Fibroblast of villous mesenchyme (primary cell): ENCODE measurements at places on chromosomes 16 and 17.

DNA sequence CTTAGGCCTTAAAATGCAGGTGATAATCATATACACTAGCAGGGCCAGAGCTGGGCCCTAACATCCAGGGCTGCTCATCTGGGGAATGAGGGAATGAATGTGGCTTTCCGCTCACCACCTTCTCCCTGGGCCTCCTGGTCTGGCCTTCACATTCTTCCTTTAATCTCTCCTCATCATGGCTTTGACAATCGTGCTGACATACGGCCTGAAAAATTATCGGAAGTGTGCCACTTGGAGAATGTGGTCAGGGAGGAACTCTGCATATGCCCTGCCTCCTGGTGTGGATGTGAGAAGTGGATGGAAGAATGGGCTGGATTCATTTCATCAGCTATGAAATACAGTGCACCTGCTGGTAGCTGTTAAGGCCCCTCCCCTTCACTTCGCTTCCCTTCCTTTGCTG, 2.4 kb downstream of the WSCD1 start:
- no peak for DNase-seq

DNA sequence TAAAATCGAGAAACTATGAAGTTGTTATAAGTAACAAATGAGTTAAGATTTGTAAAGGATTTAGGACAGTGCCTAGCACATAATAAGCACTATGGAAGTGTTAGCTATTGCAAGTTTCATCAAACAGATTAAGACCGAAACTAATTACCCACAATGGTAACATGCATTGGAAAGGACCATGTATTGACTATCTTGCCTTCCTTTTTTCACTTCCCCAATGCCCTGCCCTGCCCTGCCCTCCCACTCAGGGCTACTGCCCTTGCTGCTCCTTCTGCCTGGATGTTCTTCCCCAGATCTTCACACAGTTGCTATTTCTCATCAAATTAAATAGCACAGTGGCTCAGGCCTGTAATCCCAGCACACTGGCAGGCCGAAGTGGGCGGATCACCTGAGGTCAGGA, 202.1 kb upstream of the PSMD7 start:
- no peak for DNase-seq

DNA sequence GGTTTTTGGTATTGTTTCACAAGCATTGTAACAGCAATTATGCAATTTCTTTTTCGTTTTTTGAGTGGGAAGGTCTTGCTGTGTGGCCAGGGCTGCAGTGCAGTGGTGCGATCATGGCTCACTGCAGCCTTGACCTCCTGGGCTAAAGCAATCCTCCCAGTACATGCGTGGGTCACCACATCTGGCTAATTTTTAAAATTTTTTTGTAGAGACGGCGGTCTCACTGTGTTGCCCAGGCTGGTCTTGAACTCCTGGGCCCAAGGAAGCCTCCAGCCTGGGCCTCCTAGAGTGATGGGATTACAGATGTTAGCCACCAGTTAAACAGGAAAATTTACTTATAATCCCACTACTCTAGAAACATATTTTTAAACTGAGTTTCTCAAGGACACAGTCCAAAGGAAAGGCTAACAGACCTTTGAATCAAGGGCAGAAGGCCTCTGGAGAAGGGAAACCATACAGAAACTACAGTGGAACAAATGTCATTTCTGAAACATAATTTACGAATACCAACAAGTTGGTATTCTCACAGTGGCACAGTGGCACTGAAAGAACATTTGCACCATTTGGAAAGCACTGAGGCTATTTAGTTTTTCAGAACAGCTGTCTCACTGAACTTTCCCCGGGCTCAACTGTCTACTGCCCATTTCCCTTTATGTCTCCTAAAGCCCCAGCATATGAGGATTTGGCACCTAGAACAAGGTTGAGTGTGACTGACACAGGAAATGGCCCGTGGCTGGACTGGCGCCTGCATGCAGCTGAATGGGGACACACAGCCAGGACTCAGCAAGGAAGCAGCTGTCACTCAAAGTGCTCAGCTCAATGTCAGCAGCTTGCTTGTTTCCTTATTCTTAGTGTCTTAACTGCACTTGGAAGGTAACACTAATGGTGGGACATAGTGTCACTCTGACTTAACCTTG, 2.8 kb upstream of the PRKAR1A start:
- DNase-seq: no peak

GRCh38 chr16:63315229-63315628, 1279.0 kb upstream of the CDH8 start:
- DNase-seq: no peak

GRCh38 chr17:80781807-80782277, 209.8 kb upstream of the CHMP6 start:
- DNase-seq: no peak

- DNase-seq: peak; percentile 41
Measured at GRCh38 chr17:1231456-1231855, 38.8 kb upstream of the BHLHA9 start.

- no peak for DNase-seq
Measured at GRCh38 chr16:72068930-72069329, 5.9 kb downstream of the HPR start.

DNA sequence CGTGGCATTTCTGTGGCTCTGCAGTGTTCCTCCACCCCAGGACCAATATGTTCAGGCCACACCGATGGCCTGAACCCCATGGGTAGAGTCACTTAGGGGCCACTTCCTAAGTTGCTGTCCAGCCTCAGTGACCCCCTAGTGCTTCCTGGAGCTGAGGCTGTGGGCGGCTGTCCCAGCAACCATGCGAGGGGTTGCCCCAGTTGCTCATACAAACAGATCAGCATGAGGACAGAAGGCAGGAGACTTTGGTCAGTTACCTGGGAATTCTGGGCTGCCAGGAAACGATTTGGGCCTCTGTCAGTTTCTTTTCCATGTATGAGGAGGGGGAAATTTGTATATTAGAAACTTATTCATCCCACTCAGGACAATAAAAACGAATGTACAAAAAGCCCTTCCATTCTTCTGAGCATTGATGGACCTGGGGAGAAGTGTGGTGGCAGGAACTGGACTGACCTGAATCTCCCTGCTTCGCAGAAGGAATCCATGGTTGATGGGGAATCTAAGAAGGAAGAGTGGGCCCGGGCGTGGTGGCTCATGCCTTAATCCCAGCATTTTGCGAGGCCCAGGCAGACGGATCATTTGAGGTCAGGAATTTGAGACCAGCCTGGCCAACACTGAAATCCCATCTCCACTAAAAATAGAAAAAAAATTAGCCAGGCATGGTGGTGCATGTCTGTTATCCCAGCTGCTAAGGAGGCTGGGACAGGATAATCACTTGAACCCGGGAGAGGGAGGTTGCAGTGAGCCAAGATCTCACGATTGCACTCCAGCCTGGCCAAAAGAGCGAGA, 4.9 kb upstream of the IL32 start:
- DNase-seq: no peak

DNA sequence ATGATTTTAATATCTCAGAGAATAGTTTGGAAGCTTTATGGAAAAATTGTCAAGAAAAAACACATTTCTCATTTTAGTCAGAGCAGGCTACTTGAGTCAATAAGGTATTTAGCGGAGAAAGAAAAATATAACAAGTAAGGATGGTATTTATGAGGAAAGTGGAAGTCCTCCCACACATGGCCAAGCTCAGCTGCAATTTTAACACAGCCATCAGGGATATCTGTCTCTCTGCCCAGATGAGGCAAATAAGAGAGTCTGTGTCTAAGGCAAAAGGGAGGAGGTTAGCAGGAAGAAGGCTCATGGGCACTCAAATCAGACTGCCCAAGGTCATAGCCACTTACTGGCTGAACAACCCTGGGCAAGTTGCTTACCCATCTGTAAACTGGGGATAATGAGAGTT, 5.2 kb upstream of the CMTM2 start:
- DNase-seq: no peak

DNA sequence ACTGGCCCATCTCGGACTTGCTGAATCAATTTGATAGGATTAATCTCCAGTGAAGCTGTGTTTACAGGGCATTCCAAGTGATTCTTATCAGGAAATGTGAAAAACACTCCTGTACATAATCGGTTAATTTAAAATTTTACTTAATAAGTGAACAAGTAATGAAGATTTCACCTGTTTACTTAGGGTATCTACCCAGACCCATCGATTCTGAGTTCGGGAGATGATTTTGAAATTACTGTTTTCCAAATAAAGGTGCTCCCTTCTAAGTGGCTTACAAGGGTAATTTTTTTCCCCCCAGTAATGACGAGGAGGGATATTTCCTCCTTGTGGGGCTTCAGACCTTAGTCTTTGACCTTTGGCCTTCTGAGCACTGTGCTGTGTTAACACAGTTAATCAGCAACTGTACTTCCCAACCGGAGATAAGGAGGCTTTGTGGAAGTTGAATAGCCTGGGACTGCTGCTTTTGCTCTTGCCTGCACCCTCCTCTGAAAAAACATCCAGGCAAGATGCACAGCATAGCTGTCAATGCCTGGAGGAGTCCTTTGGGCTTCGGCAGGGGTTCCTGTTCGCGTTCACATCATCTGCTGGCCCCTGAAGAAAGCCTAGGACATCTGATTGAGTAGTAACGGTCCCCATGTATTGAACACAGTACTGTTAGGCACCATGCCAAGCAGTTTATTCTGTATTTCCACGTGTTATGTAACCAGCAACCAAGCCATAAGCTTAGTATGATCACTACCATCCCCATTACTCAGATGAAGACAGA, 1.8 kb downstream of the FAHD1 start:
- peak; percentile 18 for DNase-seq

DNA sequence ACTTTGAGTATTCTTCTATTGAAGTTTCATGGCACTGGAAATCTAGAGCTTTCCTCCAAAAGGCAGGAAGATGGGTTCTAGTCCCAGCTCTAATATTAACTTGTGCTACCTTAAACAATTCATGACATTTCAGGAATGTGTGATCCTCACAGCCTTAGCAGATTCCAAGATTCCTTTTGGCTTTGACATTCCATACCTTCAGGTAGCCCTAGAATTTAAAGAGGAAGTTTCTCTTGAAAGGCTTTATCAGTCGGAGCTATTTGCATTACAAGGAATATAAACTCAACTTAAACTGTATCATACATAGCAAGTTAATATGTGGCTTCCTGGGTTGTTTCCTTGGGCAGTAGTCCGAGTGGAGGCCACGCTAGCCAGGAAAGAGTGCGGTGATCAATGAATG, 330.0 kb downstream of the SHISA9 start:
- DNase-seq: no peak

GRCh38 chr17:46742565-46743270, 75.8 kb downstream of the WNT3 start:
- DNase-seq: peak; percentile 78

GRCh38 chr17:35160354-35161201, 13.0 kb downstream of the UNC45B start:
- no peak for DNase-seq

- DNase-seq: no peak
Measured at GRCh38 chr16:50953290-50953689, 197.8 kb downstream of the SALL1 start.

DNA sequence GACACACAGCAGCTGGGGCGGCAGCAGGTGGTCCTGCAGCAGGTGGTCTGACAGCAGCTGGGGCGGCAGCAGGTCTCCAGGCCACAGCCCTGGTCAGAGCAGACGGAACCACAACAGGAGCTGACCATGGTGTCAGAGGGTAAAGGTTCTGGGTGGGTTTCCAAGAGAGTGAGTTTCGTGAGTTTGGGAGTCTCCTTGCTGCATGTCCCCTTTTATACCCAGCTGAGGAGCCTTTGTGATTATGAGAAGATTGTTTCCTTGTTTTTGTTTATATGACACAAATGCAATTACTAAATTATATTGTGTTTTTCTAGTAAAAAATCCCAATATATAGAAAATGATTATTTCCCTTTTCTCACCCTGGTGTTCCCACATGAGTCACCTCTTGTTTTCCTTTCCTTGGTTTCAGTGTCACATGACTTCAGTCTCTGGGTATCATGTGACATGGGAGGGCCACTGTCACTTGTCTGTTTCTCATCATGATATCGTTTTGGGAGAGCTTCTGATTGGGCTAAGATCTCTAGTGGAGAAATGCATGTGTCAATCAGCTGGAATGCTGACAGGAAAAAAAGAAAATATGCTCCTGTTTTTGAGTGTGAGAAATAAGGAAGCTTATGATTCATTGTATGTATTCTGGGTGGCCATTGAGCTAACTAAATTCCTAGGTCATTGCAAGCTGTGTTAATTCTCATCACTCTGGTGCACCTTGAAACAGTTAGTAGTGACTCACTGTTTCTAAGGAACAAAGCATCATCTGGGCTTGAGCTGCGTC, at the start of gene KRTAP4-6:
TSS of gene KRTAP4-6 (minus strand) at position 185 of the 772 bp plus-strand sequence. CDS start at position 128, 57 bp downstream.
- DNase-seq: peak; percentile 15

DNA sequence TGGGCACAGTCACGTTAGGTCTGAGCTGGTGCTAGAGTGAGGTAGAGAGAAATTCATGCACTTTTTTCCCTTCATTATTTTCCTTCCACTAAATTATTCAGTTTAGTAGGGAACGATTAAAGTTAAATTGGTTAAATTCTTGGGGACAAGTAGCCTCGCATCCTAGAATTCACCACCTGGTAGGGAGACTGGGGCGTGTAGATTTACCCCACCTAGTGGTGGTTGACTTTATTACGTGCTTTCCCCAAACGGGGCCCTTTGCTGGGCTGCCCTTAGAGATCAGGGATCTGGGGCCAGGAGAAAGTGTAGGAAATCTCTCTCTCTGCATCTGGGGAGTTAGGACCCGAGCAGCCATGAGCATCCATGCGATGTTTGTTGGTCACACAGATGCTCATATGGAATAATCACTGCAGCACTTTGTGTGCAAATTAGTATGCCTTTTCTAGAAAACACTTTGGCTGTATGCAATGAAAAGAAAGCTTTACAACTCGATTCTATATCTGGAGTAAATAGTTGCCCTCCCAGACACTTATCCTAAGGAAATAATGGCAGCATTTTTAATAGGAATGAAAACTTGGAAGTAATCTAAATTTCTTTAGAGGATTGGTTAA, 107.0 kb downstream of the PLCG2 start:
- DNase-seq: peak; percentile 28

- no peak for DNase-seq
Measured at GRCh38 chr17:1481736-1482135, 10.8 kb downstream of the MYO1C start.

DNA sequence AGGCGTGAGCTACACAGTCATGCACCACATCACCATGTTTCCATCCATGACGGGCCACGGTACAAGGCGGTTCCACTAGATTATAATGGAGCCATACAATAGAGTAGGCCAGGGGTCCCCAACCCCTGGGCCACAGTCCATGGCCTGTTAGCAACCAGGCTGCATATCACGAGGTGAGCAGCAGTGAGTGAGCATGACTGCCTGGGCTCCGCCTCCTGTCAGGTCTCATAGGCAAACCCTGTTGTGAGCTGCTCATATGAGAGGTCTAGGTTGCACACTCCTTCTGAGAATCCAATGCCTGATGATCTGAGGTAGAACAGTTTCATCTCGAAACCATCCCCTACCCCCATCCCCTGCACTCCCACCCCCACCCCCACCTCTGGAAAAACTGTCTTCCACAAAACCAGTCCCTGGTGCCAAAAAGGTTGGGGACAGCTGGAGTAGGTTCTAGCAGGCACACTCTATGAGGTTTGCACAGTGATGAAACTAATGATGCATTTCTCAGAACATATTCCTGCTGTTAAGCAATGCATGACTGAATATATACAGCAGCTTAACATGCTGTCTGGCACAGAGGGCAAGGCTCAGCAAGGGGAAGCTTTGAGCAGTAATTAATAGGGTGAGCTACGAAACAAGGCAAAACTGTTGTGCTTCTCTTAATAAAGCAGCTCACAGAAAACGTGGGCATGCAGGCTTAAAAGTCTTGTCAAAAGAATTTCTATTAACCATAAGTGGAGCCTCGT, 108.0 kb downstream of the VPS53 start:
- DNase-seq: peak; percentile 93

GRCh38 chr17:19410875-19411620, at the start of gene RNF112:
Gene RNF112, plus strand, starts transcription at chr17:19411232. Its CDS starts 177 bp downstream, at chr17:19411409.
- DNase-seq: no peak
